COR-L47 (cell line): ENCODE measurements at places on chromosomes 1 and 21.

GRCh38 chr1:4462831-4463484, 191.5 kb upstream of the AJAP1 start:
- no peak for DNase-seq

DNA sequence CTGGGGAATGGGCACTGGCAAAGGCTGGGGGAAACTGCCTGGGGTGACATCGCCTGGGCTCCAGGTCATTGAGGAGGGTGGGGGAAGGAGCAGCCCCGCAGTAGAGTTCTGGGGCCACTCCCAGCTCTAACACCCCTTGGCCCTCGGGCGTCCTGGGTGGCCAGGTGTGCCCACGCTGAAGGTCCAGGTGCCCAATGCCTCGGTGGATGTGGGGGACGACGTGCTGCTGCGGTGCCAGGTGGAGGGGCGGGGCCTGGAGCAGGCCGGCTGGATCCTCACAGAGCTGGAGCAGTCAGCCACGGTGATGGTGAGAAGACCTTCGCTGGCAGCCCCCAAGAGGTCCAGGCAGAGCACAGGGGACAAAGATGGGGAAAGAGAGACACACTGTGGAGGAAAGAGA, 7.7 kb downstream of the NTRK1 start:
- DNase-seq: no peak

- DNase-seq: no peak
Observed at GRCh38 chr1:232699814-232700213, 69.9 kb upstream of the SIPA1L2 start.

DNA sequence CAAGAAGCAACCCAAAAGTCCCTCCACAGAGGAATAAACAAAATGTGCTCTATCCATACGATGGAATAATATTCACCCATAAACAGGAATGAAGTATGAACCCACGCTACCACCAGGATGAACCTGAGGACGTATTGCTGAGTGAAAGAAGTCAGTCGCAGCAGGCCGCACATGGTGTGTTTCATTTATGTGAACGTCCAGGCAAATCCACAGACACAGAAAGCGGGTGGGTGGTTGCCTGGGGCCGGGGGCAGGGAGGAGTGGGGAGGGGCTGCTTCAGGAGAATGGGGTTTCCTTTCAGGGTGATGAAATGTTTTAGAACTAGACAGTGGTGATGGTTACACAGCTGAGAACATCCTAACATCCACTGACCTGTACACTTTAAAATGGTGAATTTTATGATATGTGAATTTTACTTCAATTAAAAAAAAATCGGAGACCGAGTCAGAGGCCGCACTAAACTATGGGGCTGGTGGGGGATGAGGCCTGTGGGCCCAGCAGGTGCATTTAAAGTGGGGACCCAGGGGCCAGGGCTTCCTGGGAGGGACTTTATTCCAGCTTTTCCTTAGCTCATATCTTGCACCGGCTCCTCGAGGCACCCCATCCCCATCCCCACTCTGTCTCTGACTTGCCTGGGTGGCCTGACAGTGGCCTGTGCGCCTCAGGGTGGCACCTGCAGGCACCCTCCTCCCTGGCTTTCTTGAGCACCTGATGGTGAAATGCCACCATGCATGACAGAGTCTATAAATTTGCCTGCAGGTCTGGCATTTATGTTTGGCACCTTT, 392.6 kb upstream of the VAMP3 start:
- no peak for DNase-seq
